ENCODE measurements at places on chromosomes 6 and 20.

DNA sequence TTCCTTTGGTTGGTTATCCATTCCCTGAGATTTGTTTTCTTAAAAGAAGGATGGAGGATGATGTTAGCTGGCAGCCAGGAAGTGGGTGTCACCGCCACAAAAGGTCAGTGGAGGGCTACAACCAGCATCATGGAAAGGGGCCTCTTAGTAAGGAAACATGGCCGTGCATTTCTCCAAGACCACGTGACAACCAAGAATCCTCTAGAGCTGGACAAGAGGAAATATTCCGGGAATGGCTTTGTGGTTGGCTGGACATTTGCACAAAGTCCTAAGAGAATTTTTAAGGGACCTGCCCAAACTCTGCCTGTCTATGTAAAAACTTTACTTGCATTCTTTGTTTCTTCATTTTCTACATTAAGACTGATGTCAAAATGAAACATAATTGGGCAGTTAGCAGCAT lies 399.9 kb upstream of the MARCKS start:
- DNase-seq: no peak

GRCh38 chr20:50523552-50524167 lies 13.5 kb downstream of the PTPN1 start:
- DNase-seq: no peak

DNA sequence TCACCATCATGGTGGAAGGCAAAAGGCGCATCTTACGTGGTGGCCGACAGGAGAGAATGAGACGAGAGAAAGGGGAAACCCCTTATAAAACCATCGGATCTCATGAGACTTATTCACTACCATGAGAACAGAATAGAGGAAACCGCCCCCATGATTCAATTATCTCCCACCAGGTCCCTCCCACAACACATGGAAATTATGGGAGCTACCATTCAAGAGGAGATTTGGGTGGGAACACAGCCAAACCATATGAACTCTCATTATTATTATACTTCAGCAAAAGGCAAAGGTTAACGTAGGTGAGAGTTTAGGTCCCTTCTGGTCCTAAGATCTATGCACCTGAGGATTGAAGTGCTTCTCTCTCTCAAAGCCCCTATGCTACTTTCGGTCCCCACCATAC lies 2.4 kb upstream of the PFDN4 start:
- no peak for DNase-seq

DNA sequence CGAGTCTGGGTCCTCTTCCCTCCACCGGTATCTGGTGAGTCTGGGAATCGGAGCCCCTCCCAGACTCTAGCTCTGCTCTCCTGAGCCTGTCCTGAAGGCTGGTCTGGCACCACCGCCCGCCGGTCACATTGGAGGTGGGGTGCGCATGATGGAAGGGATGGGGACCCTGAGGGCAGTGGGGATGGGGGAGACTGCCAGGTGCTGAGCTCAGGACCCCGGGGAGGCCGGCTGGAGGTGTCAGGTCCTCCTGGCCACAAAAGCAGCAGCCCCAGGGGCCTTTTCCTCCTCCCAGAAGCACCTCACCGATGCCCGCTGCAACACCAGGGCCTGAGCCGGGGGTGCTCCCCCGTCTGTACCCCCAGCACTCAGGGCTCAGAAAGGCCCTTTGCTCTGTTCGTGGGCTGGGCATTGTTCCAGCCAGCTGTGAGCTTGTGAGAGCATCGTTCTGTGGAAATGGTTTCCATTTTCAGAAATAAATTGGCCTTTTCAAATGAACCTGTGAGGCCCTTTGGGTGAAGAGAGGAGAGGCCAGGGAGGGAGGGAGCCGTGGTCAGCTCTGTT lies 2.5 kb upstream of the NPBWR2 start:
- no peak for DNase-seq

DNA sequence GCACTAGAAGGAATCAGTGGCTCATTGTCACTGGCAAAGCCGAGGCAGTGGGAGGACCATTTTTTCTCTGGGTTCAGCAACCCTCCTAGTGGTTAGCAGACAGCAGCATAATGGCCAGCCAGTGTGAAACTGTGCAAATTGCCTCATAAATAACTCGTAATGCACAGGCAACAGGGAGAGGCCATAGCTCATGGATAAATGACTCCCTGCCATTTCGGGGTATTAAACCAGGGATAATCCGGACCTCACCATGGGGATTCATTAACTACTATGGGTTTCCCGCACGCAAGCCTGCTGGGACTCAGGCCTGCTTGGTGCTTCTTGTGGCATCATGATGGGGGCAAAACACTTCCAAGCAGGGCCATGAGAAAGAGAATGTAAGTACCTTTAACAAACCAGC lies 158.2 kb upstream of the CHD6 start:
- DNase-seq: no peak

DNA sequence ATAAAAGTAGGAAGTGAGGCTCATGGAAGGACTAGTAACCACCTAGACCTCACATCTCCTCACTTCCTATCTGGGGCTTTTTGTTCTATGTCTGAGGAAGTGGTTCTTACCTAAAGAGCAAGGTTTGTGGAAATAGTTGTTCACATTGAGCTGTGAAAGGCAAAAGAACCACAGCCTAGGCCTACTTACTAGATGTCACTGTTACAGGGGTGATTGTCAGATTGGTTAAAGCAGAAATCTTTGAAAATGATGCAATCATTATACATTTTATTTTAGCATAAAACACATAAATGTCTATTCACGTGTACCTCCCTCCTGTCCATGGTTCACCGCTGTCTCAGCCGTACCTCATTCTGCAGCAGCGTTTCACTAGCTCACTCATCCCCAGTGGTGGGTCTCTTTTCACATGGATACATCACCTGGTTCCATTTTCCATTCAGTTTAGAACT lies 268.8 kb downstream of the TMEM242 start:
- DNase-seq: no peak

DNA sequence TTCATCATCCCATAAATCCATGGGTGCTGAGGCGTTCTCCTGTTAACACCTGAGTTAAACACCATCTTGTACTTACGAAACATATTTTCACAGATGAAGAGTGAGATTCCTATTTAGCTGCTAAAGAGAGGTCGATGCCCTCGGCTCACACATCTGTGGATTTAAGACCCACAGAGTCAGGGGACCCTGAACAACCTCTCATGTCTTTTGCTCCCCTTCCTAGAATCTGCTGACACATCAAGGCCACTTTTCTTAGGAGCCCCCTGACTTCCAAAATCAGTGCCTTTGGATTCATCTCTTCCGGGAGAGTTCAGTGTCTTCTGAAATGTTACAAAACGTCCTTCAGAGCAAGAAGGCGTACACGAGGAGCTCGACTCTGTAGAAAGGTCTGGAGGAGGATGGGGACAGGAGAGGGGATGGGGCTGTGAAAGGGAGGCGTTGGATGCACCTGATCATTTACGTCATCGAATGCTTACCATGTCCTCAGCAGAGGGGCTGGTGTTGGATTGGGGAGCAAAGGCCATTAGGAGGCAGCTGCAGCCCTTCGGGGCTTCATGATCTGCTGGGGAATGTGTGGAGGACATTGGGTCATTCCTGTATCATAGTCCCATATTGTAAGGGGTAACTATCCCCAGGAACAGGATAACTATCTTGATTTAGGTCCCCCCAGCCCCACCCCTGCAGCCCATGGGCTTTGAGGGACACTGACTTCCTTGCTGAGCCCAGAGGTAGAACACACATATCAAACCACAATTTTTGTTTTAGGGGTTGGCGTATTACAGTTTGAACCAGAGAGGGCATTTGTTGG lies 22.9 kb downstream of the BANF2 start:
- DNase-seq: no peak

GRCh38 chr6:65059568-65059967 lies 647.5 kb downstream of the EYS start:
- DNase-seq: no peak
